ENCODE measurements at places on chromosomes 13 and 19.

- DNase-seq: no peak
These were observed 1.4 kb downstream of the ANKRD27 start for GRCh38 chr19:32673573-32673972.

- DNase-seq: no peak
These were observed 710.7 kb upstream of the SGCG start for GRCh38 chr13:22470075-22470474.

DNA sequence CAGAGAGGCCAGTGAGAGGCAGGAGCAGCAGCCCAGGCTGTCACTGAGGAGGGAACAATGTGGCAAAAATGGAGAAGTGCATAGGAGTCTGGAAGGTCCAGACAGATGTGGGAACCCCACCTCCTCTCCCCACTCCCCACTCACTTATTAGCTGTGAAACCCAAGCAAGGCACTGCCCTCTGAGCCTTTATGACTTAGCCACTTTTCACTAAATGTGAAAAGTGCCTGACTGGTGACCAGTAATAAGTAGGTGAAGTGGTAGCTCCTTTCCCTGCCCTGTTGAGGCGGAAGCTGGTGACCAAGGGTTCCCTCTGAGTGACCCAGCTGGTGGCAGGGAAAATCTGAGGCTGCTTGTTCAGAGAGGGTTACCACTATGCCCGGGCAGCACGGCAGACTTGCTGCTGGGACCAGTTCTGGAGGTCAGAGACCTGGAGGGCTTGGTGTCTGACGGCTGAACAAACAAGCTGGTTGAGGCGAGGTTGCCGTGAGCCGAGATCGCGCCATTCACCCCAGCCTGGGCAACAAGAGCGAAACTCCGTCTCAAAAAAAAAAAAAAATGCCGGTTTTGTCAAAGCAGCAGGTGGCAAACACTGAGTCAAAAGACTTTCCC lies 80.0 kb downstream of the ZNF429 start:
- DNase-seq: no peak

- DNase-seq: no peak
These were observed 1399.8 kb upstream of the SLC10A2 start for GRCh38 chr13:104466016-104466415.

DNA sequence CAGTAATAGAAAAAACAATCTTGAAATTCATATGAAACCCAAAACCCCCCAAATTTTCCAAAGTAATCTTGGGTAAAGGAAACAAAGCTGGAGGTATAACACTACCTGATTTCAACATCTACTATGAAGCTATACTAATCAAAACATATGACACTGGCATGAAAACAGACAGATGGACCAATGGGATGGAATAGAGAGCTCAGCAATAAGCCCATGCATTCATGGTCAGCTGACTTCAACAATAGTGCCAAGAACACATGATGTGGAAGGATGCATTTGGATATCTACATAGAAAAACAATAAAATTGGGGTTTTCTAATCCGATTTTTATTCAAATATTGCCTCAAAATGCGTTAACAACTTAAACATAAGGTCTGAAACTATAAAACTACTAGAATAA lies 32.2 kb upstream of the ZNF766 start:
- no peak for DNase-seq

GRCh38 chr19:18507021-18507726 lies 14.7 kb downstream of the ELL start:
- no peak for DNase-seq

DNA sequence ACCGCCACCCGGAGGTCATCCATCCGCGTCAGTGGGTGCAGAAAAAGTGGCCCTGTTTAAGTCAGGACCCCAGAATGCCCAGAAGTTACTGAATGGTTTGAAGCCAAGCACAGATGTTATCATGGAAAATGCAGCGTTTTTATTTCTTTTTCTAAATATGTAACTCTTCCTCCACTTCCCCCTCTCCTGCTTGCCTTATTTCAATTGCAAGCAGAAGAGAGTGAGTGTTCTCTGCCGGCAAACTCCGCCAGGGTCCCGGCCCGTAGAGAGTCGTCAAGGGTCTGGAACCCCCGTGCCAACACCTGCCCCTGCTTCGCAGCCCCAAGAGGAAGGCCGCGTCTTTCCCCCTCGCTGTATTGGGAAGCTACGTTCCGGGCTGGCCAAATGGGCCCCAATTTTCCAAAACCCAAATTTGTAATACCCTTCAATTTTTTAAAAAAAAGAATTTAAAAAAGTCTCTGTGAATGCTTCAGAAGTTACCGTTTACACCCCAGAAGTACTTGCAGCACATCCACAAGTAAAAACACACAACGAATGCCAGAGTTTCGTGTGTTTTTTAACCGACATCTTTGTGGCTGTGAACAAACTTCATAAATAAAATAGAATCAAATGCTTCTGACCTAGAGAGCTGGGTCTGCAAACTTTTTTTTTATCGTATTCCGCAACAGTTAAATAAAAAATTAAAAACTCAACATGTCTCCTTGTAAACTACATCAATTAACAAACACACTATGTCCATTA lies 712 bp upstream of the PDX1 start:
- DNase-seq: no peak

- DNase-seq: peak; percentile 72
These were observed at the start of gene GARRE1 for GRCh38 chr19:34254046-34254697. Gene GARRE1, plus strand, starts transcription at chr19:34254554. Its CDS starts 45,920 bp downstream, at chr19:34300474.

DNA sequence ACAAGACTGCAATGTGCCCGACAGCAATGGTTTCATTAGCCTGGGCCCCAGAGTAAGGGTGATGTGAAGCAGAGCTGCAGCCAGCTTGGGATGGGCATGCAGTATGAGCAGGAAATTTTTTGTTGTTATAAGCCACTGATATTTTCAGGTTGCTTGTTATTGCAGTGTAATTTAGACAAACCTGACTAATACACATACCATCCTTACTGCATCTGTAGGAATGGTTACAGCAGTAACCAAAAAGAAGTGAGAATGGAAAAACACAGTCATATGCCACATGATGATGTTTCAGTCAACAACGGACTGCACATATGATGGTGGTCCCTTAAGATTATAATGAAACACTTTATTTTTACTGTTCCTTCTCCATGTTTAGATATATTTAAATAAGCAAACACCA lies 8.6 kb upstream of the POMP start:
- DNase-seq: no peak

- no peak for DNase-seq
These were observed 2.0 kb downstream of the PTBP1 start for GRCh38 chr19:799076-799881.

GRCh38 chr19:56837004-56837403 lies 3.5 kb downstream of the PEG3 start:
- DNase-seq: no peak

GRCh38 chr13:28204043-28204442 lies 65.7 kb downstream of the PAN3 start:
- no peak for DNase-seq

DNA sequence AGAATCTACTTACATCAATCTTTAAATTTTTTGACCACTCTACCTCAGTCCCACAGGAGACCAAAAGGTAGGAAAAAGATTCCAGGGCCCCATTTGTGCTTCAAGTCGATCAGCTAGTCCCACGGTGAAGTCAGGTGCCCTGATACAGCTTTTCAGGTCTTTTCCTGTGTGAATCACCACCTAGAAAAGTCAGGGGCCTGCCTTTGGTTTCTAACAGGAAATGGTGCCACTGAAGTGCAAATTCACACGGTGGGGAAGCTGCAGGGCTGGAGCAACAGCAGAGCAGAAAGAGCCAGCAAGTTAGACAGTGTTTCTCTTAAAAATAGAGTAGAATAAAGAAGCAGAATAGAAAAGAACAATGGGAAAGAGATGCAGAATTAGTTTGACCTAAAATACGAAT lies 107.5 kb downstream of the KLF12 start:
- DNase-seq: peak; percentile 35

- DNase-seq: no peak
These were observed 18.6 kb downstream of the TMEM255B start for GRCh38 chr13:113777311-113778260.

DNA sequence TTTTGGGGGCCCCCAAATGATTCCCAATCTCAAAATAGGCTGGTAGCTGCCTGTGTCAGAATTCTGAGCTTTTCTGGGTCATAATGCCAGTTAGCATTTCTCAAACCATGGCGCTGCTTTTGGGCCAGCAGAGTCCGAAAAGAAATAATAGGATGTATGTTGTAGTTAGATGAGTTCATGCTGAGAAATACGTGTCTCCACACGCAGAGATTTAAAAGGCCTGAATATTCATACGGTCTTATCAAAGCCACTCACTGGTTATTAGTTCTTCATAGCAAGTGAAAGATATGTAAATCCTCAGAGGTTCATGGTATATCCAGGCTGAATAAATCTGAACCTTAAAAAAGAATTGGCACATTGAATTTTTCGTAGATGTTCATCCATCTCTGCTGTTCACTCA lies 124.5 kb downstream of the SHISA2 start:
- no peak for DNase-seq

- no peak for DNase-seq
These were observed 14.6 kb downstream of the ADGRE5 start for GRCh38 chr19:14395710-14396336.

DNA sequence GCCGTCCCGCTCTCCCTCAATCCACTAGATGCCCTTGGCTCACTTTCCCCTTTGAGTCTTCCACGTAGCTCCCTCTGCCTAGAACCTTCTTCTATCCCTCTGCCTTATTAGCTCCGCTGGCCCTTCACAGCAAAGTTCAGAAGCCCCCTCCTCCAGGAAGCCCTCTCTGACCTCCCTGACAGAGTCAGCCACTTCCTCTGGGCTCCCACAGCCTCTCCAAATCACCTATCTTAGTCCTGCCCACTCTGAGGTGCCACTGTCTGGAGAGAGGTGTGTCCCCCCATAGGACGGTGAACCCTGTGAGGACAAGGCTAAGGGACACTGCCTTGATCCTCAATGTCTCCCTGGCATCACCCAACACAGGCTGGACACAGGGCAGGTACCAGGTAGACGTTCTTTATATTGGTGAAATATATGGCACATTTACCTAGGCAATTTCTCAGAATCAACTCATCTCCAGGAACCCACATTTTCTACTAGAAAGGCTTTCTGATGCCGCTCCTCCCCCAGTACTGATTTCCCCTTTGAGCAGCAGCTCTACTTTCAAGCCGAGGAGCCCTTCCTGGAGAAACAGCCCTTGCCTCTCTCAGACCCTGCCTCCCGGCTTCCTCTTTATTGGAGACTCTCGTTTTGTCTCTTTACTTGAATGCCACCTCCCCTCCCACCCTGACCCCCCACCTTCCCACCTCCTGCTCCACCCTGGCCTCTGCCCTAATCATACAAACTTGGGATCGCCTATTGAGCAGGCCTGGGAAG lies 3.4 kb upstream of the TGFB1 start:
- no peak for DNase-seq

DNA sequence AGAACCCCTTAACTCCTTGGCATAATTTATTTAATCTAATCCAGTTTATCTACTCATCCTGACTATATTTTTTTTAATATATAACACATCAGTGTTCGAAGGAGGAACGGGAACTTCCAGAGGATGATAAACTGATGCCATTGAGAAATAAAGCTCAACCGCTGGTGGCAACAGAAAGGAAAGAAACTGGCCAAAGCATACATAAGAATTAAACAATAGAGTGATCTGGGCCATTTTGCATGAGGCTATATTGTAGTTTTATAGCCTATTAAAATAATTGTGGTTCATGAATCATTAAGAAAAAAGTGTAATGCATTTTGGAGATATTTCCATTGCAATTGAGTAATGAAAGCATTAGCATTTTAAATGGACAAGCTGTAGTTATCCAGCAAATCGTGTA lies 94.2 kb downstream of the FRY start:
- DNase-seq: no peak

- no peak for DNase-seq
These were observed 263.5 kb downstream of the FOXO1 start for GRCh38 chr13:40402931-40403431.

DNA sequence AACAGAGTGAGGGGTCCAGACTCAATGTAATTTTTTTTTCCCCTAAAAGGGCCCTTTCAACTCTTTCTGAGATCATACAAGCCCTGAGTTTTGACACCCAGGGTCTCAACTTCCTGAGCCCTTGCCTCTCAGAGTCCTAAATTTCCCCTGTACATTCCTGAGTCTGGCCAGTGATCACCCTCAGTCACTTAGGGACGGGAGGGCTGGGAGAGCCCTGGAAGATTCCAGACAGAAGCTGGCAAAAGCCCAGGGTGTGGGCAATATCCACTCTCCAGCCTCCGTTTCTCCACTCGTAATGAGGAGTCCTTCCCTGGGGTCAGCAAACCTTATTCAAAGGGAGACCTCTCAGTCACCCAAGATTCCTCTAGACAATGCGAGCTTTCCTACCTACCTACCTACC lies 1.6 kb downstream of the PPP1R13L start:
- DNase-seq: no peak

DNA sequence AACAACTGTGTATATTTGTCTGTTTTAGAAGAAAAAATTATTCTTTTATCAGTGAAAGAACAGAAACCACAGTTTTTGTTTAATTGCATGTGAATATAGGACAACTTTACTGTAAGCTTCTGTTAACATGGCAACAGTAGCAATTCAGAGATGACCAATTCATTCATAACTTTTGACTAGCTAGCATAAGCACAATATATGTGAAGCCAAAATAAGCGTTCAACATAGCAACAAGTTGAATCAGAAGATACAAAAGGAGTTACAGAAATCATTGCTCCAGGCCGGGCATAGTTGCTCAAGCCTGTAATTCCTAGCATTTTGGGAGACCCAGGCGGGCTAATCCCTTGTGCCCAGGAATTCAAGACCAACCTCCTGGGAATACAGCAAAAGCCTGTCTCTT lies 197.1 kb upstream of the GPC6 start:
- no peak for DNase-seq

- DNase-seq: no peak
These were observed 5.8 kb downstream of the PPFIA3 start for GRCh38 chr19:49125025-49125731.

DNA sequence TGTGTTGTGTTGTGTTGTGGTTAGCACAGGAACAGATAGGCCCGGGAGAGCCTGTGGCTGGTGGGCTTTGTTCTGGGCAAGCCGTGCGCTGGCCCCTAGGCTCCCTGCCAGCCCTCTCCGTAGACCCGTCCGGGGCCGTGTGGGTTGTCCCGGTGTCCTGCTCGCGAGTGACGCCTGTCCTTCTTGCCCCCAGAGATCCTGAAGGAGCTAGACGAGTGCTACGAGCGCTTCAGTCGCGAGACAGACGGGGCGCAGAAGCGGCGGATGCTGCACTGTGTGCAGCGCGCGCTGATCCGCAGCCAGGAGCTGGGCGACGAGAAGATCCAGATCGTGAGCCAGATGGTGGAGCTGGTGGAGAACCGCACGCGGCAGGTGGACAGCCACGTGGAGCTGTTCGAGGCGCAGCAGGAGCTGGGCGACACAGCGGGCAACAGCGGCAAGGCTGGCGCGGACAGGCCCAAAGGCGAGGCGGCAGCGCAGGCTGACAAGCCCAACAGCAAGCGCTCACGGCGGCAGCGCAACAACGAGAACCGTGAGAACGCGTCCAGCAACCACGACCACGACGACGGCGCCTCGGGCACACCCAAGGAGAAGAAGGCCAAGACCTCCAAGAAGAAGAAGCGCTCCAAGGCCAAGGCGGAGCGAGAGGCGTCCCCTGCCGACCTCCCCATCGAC lies 5.7 kb downstream of the ING1 start:
- no peak for DNase-seq

DNA sequence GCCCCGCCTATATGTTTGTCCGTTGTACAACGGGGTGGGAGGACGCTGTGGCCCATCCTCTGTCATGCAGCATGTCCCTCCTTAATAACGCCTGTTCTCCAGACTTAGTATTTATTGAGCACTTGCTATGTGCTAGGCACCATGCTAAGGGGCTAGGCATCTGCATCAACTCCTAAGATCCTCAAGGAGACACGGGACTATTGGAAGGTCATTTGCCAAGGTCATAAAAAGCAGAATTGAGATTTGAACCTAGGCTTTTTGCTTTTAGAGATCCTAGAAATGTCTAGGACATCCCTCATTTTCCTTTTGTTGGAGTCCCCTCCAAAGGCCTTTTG lies 1.8 kb upstream of the MAST1 start:
- no peak for DNase-seq

Data from activated T-helper 1 cell treated with anti-CD3 and anti-CD28 coated beads, Interleukin-2, amount 50 U/mL, for 16 hours (primary cell).